NCI-H2107 (cell line): ENCODE measurements at places on chromosomes 3 and 15.

DNA sequence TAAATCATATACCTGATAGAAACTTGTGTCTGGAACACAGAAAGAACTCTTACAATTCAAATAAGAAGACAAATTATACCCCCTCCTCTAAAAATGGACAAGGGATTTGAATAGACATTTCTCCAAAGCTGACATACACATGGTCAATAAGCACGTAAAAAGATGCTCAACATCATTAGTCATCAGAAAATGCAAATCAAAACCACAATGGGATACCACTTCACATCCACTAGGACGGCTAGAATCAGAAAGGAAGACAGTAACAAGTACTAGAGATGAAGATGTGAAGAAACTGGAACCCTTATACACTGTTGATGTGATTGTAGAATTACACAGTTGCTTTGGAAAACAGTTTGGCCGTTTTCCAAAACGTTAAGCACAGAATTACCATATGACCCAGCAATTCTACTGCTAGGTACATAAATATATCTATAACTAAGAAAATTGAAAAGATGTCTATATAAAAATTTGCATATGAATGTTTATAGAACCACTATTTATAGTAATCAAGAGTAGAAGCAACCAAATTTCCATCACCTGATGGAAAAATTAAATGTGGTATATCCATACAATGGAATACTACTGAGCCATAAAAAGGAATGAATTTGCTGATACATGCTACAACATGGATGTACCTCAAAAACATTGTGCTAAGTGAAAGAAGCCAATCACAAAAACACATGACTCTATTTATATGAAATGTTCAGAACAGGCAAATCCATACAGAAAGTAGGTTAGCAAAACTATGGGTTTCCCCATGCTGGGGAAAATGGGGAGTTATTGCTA, 60.8 kb downstream of the GREM1 start:
- DNase-seq = no peak

GRCh38 chr15:71501344-71502076, 308.8 kb upstream of the NR2E3 start:
- DNase-seq = no peak

- DNase-seq = no peak
Measured at GRCh38 chr15:49718846-49719245, 98.0 kb downstream of the DTWD1 start.

GRCh38 chr15:96610757-96611156, 280.3 kb downstream of the NR2F2 start:
- DNase-seq = no peak

DNA sequence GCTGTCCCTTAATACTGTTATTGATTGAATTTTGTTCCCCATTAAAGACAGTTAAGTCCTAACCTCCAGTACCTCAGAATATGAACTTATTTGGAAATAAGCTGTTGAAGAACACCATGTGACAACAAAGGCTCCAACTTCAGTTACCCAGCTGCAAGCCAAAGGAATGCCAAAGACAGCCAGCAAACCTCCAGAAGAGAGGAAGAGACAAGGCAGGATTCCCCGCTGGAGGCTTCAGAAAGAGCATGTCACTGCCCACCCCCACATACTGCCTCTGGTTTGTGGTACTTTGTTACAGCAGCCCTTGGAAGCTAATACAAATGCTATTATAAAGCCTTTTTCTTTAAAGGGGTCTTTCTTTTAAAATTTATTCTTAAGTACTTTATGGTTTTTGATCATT, 18.4 kb upstream of the NEK10 start:
- DNase-seq = no peak

- DNase-seq = no peak
Measured at GRCh38 chr3:55717481-55717880, 230.4 kb upstream of the WNT5A start.

GRCh38 chr3:98029083-98029482, 6.0 kb downstream of the GABRR3 start:
- no peak for DNase-seq

GRCh38 chr3:149640976-149641728, 16.7 kb downstream of the WWTR1 start:
- no peak for DNase-seq

DNA sequence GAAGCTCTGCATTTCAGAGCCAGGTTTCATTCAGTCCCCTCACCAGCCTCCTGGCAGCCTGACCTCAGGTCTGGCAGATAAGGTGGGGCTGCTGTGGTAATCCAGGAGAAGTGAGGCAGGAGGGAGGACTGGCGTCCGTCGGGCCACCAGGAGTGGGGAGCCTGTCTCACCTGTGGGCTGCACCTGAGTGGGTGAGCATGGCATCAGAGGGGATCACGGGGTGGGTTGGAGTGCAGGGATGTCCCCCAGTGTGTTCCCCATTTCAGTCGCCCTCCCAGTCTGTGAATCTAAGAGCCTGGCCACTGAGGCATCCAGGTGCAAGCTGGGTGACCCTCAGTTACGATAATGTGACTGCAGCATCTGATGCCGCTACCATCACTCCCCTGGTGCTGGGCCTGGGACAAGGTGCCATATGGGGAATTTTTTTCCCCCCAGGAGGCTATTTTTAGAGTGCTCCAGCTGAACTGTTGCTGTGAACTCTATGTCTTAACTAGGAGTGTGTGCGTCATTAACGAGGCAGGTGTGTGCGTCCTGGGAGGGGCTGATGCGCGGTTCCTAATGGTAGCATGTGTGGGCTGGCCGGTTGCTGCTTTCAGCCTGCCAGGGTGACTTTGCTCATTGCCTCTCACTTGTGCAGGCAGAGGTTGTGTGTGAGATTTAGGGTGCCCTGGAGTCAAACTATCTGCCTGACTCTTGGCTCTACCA, 165.2 kb downstream of the SLCO3A1 start:
- DNase-seq = peak; percentile 17

- DNase-seq = no peak
Measured at GRCh38 chr3:184040010-184040409, 8.5 kb downstream of the HTR3D start.

- DNase-seq = no peak
Measured at GRCh38 chr3:32913790-32914446, 37.5 kb upstream of the CCR4 start.

- no peak for DNase-seq
Measured at GRCh38 chr3:128174675-128175590, 21.7 kb downstream of the EEFSEC start.

DNA sequence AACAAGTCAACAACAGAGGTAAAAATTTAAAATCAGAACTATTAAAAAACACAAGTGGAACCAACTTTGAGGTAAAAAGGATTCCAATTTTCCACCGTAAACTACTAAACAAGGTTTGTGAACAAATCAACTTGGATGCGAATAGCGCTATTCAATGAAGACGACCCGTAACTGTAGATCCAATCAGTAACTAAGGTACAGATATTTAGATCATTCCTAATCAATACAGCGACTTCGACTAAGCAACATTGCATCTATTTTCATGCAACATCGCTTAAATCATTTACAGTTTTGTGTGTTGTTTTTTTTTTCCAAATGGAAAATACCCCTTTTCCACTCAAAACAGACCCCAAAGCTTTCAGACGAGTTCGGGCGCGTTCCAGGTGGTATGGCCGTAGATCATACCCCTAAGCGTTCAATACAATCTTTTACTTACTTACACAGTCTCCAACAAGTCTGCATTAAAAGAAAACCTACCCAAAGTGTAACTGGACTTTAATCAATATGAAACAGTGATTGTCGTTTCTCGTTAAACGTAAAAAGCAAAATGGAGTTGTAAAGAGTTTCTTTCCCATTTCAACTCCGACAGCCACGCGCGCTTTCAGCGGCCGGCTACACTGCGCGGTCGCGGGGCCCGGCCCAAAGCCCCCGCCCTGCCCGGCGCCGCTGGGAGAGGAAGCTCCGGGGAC, 786 bp downstream of the RHOA start:
- DNase-seq = no peak

DNA sequence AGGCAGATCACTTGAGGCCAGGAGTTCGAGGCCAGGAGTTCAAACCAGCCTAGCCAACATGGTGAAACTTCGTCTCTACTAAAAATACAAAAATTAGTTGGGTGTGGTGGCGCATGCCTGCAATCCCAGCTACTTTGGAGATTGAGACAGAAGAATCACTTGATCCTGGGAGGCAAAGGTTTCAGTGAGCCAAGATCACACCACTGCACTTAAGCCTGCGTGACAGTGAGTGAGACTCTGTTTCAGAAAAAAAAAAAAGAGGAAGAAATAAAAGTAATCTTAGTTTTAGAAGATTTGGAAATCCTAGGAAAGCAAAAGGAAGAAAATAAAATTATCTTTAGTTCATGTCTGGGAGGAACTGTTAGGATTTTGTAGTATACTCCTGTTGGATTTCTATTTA, 77.2 kb downstream of the IL12A start:
- DNase-seq = no peak
